ENCODE measurements at places on chromosomes 4 and X.

DNA sequence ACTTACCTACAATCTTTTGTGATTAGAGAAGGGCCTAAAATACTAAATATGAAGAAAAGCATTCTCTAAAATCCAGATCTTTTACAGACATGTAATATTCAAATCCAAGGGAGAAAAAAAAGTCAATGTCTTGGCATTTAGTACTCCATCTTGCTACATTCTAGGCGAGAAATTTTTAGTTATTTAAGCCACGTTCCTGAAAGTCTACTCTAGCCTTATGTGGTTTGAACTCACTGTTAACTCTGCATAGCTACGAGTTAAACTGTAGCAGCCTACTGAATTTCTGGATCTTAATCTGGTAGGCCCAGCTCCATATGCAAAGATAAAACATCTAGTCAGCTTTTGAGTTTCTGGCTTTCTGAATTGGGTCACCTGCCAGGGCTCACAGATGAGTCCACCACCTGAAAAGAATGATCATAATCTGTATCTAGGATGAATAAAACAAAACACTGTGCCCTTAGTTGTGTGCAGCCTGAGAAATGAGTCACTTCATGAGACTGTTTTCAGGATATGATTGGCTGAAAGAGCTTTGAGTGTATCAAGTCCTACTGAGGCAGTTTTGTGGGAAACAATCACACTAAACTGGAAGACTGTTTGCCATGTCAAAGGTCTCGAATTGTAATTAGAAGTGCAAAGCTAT lies 3.2 kb upstream of the NEK1 start:
- H3K4me1 ChIP-seq: peaks cover 65% of the 10 kb centered on the region
- no peak overlapping the region for H3K4me3 ChIP-seq
- H3K36me3 ChIP-seq: peaks cover 17% of the 10 kb centered on the region
- peak overlapping the region; percentile 82 for H3K27ac ChIP-seq
- H3K27me3 ChIP-seq: no peaks in the 10 kb centered on the region

DNA sequence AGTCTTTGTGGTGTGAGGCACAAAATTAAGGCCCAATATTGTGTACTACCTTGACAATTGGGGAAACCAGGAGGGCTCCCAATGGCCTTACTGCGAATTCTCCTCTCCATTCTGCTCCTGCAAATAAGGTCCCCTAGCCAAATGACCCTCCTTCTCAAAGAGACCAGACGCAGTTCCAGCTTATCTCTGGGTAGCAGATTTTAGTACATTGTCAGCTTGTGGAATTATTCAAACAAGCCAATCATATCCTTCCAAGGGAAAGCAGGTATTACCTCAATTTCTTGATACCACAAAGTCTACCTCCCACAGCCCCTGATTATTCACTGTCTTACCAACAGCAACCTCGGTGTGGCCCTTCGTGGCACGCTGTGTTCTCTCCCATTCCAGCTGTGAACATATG lies 7.8 kb upstream of the ZBTB33 start:
- no peak for DNase-seq
- H3K36me3 ChIP-seq: peaks cover 8% of the 10 kb centered on the region
- no peak overlapping the region for H3K27ac ChIP-seq
- no peak overlapping the region for H3K4me3 ChIP-seq

DNA sequence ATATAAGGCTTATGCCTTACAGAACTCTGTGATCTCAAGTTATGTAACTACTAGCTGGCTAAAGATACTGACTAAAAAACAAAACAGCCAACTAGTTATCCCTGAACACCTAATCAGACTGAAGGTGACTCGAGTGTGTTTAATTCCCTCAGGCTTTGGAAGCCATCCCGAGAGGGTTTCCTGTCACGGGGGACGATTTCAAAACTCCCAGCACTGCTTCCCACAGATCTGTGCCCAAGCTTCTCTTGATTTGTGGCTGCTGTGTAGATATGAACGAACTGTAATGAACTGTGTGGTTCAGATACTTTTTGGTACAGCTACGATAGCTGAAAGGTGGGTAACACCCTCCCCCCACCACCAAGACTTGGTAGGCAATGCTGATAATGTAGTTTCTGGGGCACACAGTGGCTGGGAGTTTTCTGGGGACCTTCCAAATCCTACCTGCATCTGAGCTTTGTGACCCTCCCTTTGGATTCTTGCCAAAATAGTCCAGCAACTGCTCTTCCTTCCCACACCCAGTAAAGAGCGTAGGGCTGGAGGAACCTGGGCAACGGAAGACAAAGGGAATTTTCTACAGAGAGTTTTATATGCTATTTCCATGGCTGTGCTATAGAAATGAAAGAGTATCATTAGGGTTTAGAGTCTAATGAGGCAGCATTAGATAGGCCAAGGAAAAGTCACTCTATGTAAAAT lies 148.8 kb downstream of the MGST2 start:
- H3K36me3 ChIP-seq: no peaks in the 10 kb centered on the region
- H3K27ac ChIP-seq: no peak overlapping the region
- no peak for DNase-seq
- no peak overlapping the region for H3K4me3 ChIP-seq

- H3K27ac ChIP-seq: peak overlapping the region; percentile 93
- DNase-seq: peak; percentile 54
- H3K27me3 ChIP-seq: peaks cover 12% of the 10 kb centered on the region
- peak overlapping the region; percentile 88 for H3K4me3 ChIP-seq
- H3K36me3 ChIP-seq: peaks cover 16% of the 10 kb centered on the region
Observed at GRCh38 chrX:130108647-130109428, 1.5 kb downstream of the ELF4 start.

- H3K36me3 ChIP-seq: no peaks in the 10 kb centered on the region
- H3K27me3 ChIP-seq: peaks cover 85% of the 10 kb centered on the region
- peaks cover 48% of the 10 kb centered on the region for H3K4me1 ChIP-seq
- DNase-seq: peak; percentile 28
- peak overlapping the region; percentile 28 for H3K4me3 ChIP-seq
Observed at GRCh38 chr4:30718641-30719453, 1.3 kb upstream of the PCDH7 start.

DNA sequence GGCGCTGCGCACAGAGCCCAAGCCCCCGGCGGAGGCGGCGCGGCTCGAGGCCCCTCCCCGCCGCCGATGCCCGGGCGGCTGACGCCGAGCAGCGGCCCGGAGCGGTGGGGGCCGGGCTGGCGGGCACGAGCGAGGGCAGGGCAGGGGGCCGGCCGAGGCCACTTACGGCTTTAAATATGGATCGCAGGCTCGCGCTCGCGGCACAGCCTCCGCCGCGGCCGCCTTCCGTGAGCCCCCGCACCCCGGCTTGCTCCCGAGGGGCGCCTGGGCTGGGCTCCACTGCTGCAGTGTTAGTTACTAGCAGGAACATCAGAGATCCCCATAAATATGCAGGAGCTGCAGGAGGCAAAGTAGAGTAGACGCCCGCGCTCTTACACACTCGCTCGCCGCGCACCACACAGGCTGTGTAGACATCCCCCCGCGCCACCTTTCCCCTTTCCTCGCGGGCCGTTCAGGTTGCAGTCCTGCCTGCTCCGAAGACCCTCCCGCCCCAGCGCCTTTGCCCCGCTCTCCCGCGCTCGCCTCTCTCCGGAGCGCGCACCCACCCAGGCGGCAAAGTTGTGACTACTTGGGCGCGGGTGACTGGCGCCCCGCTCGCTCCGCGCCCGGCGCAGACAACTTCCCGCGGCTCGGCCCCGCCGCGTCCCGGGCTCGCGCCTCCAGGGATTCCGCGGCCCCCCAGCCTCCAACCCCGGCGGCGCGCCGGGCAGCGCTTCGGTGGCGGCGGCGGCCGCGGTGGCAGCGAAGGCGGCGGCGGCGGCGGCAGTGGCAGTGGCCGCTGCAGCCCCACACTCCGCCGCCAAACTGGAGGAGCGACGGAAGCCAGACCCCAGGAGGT lies 152.0 kb upstream of the SLC4A4 start:
- peak; percentile 62 for DNase-seq
- peak overlapping the region; percentile 80 for H3K4me3 ChIP-seq
- peaks cover 26% of the 10 kb centered on the region for H3K4me1 ChIP-seq
- no peaks in the 10 kb centered on the region for H3K36me3 ChIP-seq
- peaks cover 46% of the 10 kb centered on the region for H3K27me3 ChIP-seq
- no peak overlapping the region for H3K27ac ChIP-seq

DNA sequence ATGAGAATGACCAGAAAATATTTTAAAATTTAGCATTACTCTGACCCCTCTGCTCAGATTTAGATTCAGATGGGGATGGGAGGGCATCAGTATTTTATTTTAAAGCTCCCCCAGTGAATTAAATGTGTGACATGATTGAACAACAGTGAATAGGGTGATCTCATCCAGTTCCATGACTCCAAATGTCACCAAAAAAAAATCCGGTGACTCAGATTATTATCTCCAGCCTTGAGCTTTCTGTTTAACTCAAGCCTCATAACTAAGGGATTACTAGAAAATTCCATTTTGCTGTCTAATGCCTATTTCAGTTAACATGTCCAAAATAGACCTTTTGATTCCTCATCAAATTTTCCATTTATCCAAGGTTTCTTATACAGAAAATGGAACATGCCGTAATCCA lies 121.8 kb upstream of the TMEM47 start:
- DNase-seq: no peak
- H3K27ac ChIP-seq: no peak overlapping the region
- peaks cover 6% of the 10 kb centered on the region for H3K27me3 ChIP-seq
- no peak overlapping the region for H3K4me3 ChIP-seq
- no peaks in the 10 kb centered on the region for H3K36me3 ChIP-seq

- H3K27ac ChIP-seq: no peak overlapping the region
- H3K36me3 ChIP-seq: no peaks in the 10 kb centered on the region
- no peak for DNase-seq
Observed at GRCh38 chrX:16240231-16240905, 73.1 kb downstream of the MAGEB17 start.

DNA sequence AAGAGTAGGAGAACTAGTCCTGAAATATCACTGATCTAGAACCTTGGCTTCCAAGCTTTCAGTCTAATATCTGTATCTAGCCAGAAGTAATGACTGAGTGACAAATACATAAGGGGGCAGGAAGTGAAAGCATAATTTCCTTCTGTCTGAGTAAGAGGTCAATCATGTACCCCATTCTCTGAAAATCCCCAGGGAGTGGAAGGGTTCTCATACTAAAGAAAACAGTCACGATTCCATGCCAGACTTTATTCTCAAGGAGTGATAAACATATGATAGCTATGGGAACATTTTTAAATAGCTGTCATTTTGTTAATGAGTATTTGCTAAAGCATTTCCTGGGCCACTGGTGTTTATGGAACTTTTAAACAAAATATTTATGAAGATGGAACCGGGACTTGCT lies 308.5 kb downstream of the ARHGAP24 start:
- no peaks in the 10 kb centered on the region for H3K36me3 ChIP-seq
- no peaks in the 10 kb centered on the region for H3K4me1 ChIP-seq
- DNase-seq: no peak
- no peak overlapping the region for H3K4me3 ChIP-seq
- H3K27ac ChIP-seq: no peak overlapping the region
- H3K27me3 ChIP-seq: no peaks in the 10 kb centered on the region

DNA sequence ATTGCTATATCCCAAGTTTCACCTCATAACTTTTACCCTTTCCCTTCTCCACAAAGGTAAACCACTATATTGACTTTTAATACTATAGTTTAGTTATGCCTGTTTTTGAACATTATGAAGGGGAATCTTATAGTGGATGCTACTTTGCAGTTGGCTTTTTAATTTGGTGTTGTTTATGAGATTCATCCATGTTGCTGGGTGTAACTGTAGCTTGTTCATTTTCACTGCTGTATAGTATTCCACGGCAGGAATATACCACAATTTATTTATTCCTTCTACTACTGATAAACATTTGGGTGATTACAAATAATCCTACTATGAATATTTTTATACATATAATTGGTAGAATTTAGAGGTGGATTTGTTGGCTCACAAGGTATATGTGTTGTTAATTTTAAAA lies 88.4 kb upstream of the NALF2 start:
- no peak overlapping the region for H3K27ac ChIP-seq
- no peak overlapping the region for H3K4me3 ChIP-seq
- H3K36me3 ChIP-seq: no peaks in the 10 kb centered on the region
- DNase-seq: no peak
- H3K4me1 ChIP-seq: no peaks in the 10 kb centered on the region

GRCh38 chr4:43758836-43759235 lies 689.8 kb downstream of the KCTD8 start:
- H3K27ac ChIP-seq: no peak overlapping the region
- H3K36me3 ChIP-seq: no peaks in the 10 kb centered on the region
- DNase-seq: no peak
- no peaks in the 10 kb centered on the region for H3K27me3 ChIP-seq
- H3K4me3 ChIP-seq: no peak overlapping the region

- H3K36me3 ChIP-seq: no peaks in the 10 kb centered on the region
- H3K4me3 ChIP-seq: no peak overlapping the region
- peaks cover 27% of the 10 kb centered on the region for H3K4me1 ChIP-seq
- DNase-seq: no peak
Observed at GRCh38 chr4:153233761-153234371, 29.6 kb downstream of the TRIM2 start.

DNA sequence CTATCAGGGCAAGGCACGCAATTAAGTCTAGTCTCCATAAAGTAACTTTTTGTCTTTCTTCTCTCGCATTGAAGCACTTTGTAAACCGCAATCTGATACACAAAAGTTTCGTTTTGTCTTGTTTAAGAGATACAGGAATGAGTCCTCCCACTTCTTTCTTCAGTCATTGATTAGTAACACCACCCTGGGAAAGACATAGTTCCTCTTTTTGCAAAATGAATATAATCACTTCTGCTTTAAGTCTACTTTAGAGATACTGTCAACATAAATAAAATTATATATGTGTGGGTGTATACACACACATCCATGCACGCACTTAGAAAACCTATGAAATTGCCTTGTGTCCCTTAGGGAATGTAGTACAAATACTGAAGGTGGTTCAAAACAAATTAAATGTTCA lies 11.7 kb downstream of the COQ2 start:
- no peaks in the 10 kb centered on the region for H3K27me3 ChIP-seq
- H3K27ac ChIP-seq: peak overlapping the region; percentile 22
- DNase-seq: no peak
- no peak overlapping the region for H3K4me3 ChIP-seq
- H3K4me1 ChIP-seq: peaks cover 35% of the 10 kb centered on the region
- H3K36me3 ChIP-seq: peaks cover 79% of the 10 kb centered on the region

- no peaks in the 10 kb centered on the region for H3K36me3 ChIP-seq
- H3K4me1 ChIP-seq: no peaks in the 10 kb centered on the region
- no peak for DNase-seq
Observed at GRCh38 chrX:45596188-45596808, 395.6 kb upstream of the DIPK2B start.

- H3K27me3 ChIP-seq: no peaks in the 10 kb centered on the region
- H3K36me3 ChIP-seq: no peaks in the 10 kb centered on the region
- no peak overlapping the region for H3K27ac ChIP-seq
- no peaks in the 10 kb centered on the region for H3K4me1 ChIP-seq
Observed at GRCh38 chr4:19134685-19135084, 1113.1 kb upstream of the LCORL start.

- no peak for DNase-seq
- H3K36me3 ChIP-seq: peaks cover 26% of the 10 kb centered on the region
- no peaks in the 10 kb centered on the region for H3K27me3 ChIP-seq
- H3K4me1 ChIP-seq: peaks cover 36% of the 10 kb centered on the region
Observed at GRCh38 chr4:48667148-48667547, 112.9 kb downstream of the FRYL start.

- H3K4me1 ChIP-seq: no peaks in the 10 kb centered on the region
- H3K27me3 ChIP-seq: no peaks in the 10 kb centered on the region
- H3K4me3 ChIP-seq: no peak overlapping the region
- no peaks in the 10 kb centered on the region for H3K36me3 ChIP-seq
- no peak for DNase-seq
Observed at GRCh38 chr4:143133977-143134376, 50.7 kb upstream of the USP38 start.

GRCh38 chr4:130646886-130647285 lies 1550.9 kb downstream of the C4orf33 start:
- no peaks in the 10 kb centered on the region for H3K4me1 ChIP-seq
- H3K4me3 ChIP-seq: no peak overlapping the region
- no peak for DNase-seq

Measured in activated T-cell treated with anti-CD3 and anti-CD28 coated beads, Interleukin-2, amount 50 U/mL, for 24 hours (primary cell).